ENCODE measurements at places on chromosomes 1 and 21.
A peak's percentile ranks its signal among the peaks of the same experiment; 100 is the strongest.

- no peak for DNase-seq
Measured at GRCh38 chr1:43689289-43689688, 18.0 kb upstream of the ST3GAL3 start.

- DNase-seq = peak; percentile 6
Measured at GRCh38 chr1:95991787-95992520, 729.6 kb upstream of the PTBP2 start.

DNA sequence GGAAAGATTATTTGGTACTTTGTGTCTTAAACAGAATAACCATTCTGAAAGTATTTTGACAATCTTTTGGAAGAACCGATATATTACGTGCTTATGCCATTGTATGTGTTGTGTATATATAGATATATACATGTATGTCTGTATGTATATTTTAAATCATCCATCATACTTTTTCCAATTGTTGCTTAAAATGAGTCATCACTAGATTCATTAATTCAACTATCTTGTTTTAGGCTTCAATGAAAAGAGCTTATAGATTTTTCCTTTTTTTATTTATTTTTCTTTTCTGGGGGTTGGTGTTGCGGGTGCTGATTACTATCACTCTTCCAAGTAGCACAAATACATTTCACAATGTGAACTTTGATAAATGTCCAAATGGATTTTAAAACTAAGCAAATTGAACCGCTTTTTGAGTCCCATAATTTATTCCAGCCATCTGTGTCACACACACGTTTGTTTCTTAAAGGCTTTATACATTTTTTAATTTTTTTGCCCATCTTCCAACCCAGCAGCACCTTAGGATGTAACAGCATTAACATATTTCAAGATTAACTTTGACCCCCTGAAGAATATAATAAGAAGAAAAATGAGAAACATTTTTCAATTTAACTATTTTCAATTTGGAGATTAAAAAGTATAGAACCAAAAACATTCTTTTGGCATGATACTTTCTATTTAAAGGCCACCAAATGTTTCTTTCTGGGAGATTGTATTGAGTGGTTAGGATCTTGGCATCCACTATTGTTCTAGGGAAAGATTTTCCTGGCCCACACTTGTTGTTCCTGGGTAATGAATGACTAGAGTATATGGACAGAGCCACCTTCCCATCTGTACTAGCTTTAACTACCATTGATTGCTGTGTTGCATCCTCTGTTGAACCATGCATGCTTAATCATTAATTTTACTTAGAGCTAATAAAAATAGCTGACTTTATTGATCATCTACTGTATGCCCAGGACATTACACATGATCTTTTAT lies 9.3 kb upstream of the DPYD start:
- peak; percentile 47 for DNase-seq

- no peak for DNase-seq
Measured at GRCh38 chr1:200366577-200367253, 43.1 kb downstream of the ZNF281 start.

DNA sequence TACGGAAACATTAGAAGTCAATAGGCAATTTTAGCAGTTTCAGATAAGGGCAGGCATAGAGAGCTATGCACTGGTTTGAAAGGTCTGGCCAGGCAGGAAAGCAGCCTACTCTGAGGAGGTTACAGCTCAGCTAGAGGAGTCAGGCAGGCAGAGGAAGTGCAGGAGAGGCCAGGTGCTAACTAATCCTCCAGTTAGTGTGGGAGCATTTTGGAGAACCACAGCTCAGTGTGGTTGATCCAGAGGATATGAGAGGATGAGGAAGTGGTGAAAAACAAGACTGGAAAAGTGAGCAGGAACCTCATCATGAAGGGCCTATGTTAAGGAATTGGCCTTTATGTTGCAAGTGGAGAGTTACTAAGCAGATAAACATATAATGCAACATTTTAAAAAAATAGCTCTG lies 282.4 kb upstream of the SGIP1 start:
- no peak for DNase-seq

DNA sequence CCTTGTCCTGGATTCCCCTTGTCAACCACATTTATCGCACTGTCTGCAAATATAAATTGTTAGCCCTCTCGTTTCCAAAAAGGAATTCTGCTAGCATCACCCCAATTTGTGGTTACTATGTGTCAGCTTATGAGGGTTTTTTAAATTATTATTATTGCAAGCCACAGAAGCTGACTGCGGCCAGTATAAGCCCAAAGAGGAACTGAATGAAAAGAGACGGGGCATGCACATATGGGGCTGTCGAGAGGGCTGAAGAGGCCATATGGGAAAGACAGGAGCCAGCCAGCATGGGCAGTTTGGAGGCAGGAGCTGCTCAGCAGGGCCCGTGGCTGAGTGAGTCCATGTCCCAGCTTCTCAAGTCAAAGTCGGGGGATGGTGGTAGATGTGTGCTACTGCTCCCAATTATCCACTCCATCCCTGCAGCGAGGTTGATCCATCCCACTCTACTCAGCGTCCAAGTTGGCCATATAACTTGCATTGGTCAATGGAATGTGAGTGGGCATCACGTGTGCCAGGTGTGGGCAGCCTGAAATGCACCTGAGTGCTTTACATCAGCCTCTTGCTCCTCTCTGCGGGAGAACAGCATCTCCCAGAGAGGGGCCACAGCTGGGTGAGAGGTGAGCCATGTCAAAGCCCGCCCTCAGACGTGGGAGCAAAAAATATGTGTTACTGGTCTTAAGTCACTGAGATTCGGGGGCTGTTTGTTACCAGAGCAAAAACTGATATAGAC lies 37.6 kb upstream of the LDLRAP1 start:
- DNase-seq = peak; percentile 38

Measured in fibroblast of skin of scalp (primary cell).